H9 (cell line): ENCODE measurements at places on chromosomes 16 and 17.

- DNase-seq = no peak
Measured at GRCh38 chr16:65176603-65177002, 54.7 kb upstream of the CDH11 start.

DNA sequence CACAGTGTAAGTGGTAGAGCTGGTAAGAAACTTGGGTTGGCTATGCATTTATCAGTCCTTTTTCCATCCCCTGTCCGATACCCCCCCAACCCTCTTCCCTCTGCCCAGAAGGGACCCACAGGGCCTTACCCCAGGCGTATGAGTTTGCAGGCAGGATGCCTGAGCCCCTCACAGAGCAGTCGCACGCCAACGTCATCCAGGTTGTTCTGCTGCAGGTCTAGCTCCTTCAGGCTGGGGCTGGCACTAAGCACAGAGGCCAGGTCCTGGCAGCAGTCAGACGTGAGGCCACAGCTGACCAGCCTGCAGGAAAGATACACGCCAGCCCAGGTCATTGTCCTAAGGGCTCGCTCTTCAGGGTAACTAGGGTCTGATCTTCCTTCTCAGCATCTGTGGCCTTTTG, 45.0 kb downstream of the NLRP1 start:
- no peak for DNase-seq

- DNase-seq = no peak
Measured at GRCh38 chr16:81581107-81581506, 136.5 kb downstream of the CMIP start.

GRCh38 chr17:61504697-61505096, 52.5 kb downstream of the TBX4 start:
- no peak for DNase-seq

GRCh38 chr17:61015966-61016365, 338.3 kb downstream of the BCAS3 start:
- DNase-seq = no peak

DNA sequence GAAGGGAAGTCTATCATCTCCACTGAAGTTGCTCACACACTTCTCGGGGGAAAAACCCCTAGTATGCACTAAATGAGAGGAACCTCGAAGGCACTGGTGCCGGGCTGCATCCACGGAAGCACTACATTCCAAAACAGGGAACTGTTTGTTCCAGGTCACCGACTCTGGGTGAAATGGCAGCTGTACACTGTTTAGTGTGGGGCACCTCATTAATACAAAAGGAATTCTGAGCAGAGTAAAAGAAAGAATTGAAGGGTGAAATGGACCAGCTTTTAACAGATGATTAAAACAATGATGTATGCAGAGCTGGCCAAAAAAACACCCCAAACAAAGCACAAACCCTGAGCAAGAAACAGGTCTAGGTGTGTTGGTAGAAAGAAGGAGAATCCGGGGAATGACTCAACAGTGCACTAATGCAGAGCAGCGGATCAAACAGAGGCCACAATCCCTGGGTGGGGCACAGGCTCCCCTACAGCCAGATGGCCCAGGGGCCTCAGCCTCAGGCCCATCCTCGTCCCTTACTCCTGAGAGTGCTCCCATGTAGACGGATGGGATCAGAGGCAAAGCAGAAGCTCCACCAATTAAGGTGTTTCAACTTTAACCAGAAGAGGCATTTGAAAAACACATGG, 161.5 kb downstream of the ZFHX3 start:
- no peak for DNase-seq

DNA sequence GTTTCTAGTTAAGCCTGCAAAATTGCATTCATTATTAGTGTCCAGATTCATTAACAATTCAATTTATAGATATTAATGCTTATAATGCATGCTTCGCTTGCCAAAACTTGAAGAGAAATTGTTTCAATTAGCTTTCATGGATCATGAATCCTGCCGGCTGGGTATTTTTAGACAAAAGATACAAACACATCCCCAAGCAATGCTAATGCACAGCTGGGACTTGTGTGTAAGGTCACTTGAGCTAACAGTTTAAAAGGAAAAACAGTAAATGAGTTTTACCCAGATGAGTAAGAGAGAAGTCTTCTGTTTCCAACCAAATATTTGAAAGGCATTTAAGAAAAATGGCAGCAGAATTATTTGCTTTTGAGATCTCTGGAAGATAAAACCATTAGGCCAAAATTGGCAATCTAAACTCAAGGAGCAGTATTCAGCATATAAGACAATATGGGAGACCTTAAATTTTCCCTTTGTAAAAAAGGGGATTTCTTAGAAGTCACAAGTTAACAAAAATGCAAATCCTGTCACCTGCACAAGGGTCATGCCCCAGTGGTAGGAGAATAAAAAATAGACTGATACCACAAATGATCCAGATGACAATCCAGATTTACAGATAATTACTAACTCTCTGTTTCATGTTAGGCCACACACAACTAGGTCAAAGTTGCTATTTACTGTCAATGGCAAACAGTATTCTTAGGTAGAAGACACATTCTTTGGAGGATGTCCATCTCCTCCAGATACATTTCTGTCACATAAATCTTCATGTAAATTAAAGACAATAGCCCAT, 418.4 kb upstream of the PMFBP1 start:
- DNase-seq = no peak

DNA sequence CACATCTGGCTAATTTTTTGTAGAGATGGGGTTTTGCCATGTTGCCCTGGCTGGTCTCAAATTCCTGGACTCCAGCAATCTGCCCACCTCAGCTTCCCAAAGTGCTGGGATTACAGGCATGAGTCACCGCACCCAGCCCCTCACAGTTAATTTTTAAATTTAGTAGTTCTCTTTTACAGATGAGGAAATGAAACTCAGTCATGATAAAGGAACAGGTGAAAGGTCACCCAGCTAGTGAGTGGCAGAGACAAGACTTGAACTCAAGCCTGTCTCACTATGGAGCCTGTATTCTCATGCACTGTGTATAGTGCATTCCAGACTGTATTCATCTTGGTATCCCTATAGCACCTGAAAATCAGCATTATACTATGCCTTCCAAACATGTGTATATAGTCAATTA, 77.1 kb upstream of the WSB1 start:
- no peak for DNase-seq

GRCh38 chr17:64683796-64684195, 21.7 kb upstream of the SMURF2 start:
- no peak for DNase-seq

DNA sequence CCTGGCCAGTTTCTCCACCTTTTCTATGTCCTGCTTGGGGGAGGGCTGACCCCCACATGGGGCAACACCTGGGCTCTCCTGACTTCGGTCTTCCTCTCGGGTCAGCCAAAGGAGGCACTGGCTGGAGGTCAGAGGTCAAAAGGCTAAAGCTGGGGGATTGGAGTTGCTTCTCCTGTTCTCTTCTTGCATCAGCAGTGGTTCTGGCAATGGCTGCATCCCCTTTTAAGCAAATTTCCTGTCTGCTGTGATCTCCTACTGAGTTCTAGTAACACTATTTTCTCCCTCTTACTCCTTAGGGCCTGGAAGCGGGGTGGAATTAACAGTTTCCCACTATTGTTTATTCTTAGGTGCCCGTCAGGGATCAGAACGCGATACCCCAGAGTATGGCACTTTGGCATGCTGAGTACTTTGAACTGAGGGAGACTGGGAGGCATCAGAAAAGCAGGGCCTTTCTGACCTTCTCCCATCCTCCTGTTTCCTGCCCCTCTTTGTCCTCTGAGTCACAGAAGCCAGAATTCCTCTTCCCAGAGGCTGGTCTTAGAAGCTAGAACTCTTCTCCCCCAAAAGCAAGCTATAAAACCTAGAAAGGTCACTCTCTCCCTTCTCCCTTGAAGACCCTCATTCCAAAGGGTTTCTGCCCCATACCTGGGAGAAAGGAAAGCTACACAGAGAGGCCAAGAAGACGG, 268.2 kb downstream of the STX8 start:
- no peak for DNase-seq

GRCh38 chr16:66507731-66508239, 42.1 kb downstream of the TK2 start:
- no peak for DNase-seq

DNA sequence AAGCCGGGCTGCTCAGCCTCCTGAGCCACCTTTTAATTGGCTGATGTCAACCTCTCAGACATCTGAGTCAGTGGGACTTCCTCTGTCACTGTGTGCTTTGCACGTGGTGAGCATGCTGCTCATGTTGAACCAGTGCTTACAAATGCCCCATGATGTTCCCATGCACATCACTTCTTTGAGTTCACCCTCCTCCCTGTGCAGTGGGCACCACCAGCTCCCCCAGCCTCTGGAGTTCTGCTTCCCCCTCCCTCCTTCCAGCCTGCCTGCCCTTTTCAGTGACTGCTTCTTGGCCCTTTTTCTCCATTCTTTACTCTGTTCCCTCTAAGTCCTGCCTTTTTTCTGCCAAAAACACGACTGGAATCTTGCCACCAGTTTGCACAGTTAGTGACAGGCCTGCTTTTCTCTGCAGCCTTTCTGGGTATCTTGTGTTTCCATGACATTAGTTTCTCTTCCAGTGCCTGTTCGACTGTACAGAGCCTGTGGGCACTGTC, 41.6 kb downstream of the USP10 start:
- DNase-seq = no peak

- no peak for DNase-seq
Measured at GRCh38 chr17:35895636-35896587, 15.8 kb upstream of the CCL5 start.

GRCh38 chr16:30888856-30889499, 4.9 kb downstream of the BCL7C start:
- no peak for DNase-seq

GRCh38 chr17:76870377-76870714, 2.1 kb downstream of the MGAT5B start:
- DNase-seq = peak; percentile 79

- peak; percentile 53 for DNase-seq
Measured at GRCh38 chr16:67278773-67279295, 498 bp upstream of the PLEKHG4 start.

DNA sequence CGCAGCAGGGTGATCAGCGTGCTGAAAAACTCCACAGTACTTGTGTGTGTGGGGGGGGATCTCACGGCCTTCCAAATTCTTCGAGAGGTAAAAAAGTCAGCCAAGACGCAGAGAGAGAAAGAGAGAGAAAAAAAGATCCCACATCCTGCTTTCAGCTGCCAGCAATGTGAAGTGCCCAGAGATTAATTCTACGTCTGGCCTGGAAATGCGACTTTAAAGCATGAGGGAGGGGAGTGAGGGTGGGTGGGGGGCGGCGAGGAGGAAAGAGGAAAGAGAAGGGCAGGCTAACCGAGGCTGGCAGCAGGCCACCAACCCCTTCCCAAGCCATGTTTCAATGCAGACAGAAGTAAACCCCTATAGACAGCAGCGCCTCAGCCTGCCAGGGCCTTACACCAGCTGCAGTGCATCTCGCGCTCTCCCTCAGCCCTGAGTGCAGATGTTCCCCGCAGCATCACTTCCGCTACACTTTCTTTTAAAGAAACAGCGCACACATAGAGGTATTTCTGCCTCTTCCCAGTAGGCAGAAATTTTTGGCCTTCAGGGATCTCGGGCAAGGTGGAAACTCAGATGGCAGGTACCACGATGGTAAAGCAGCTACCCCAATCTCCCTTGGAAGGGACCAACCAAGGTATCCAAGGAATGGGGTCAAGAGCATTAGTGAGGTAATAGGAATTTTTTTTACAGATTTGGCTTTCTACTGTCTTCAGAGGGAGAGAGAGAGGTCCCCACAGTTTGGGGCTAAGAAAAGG, 87.8 kb downstream of the SMG6 start:
- peak; percentile 64 for DNase-seq

DNA sequence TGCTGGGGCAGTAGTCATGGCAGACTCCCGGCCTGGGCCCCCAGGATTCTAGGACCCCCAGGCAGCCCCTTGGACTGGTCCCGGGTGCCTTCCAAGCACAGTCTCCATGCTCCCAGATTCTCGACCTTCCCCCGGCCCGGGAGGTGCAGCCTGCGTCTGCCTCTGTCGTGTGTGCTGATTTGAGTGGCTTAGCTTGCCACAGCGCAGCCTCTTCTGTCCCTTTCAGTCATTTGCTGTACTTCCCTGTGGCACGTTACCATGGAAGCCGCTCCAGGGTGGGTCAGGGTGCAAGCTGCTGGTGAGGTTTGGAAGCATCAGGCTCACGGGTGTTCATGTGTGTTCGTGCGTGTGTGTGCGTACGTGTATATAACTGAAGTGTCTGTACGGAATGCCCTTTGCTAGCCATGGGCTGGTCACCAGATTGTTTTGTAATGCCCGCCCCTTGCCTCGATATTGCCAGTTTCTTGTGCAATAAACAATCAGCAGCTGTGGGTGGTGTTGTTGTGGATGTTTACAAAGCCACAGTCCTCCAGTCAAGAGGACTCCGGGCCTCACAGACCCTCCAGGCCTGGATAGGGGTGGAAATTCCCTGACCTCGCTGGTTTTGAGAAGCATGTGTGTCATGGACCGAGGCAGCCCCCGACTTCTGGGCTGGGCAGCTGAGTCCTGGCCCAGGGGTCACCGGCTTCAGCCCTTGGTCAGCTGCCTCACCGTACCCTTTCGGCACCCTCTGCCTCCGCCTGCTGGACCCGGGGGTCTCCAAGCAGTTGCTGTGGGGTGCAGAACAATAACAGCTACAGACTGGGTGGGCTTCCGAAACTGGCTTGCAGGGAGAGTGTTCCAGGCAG, 9.7 kb upstream of the CLEC18A start:
- no peak for DNase-seq

- DNase-seq = no peak
Measured at GRCh38 chr16:66474750-66475199, 47.7 kb downstream of the BEAN1 start.

GRCh38 chr16:67246081-67246755, 1.1 kb downstream of the FHOD1 start:
- DNase-seq = peak; percentile 88

DNA sequence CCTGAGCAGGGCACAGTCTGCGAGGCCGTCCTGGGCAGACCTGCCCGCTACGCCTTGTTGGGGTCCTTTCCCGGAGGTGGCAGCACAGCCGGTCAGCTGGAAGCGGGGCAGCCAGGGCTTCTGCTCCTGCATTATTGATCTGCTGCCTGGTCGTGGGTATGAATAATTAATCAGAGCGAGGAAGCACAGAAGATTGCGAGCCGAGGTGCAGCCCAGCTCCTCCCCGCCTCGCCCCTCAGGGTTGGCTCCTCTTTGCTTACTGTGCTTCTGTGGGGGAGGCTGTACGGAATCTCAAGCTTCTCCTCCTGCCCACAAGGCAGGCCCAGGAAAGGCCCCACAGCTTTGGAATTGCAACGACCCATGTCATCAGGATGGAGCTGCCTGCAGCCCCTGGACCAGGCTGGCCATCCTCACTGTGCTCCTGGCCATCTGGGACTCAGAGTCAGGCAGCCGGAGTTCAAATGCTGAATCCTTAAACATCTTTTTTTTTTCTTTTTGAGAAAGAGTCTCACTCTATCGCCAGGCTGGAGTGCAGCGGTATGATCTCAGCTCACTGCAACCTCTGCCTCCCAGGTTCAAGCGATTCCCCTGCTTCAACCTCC, 25.6 kb downstream of the TRARG1 start:
- DNase-seq = no peak

DNA sequence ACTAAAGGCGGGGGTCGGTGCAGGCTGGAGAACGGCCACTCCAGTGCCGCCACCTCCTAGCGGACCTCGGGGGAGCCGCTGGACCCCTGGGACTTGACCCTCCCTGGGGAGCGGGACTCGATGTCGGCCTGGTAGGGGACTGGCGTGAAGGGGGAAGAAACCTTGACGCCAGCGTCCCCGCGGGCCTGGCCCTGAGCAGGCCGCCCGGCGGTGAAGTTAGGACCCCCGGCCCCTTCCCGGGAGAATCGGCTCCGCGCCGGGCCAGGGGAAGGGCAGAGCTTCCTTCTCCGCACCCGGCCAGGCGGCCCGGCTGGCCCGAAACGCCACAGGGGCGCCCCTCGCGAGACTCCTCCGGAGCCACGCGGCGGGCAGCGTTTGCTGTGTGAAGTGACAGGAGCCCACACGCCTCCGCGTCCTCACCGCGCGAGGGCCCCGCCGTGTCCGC, 389 bp downstream of the DUS1L start:
- no peak for DNase-seq
